ENCODE measurements at places on chromosomes 12 and 14.

GRCh38 chr12:122050706-122051105, 27.9 kb upstream of the MLXIP start:
- no peak for DNase-seq

DNA sequence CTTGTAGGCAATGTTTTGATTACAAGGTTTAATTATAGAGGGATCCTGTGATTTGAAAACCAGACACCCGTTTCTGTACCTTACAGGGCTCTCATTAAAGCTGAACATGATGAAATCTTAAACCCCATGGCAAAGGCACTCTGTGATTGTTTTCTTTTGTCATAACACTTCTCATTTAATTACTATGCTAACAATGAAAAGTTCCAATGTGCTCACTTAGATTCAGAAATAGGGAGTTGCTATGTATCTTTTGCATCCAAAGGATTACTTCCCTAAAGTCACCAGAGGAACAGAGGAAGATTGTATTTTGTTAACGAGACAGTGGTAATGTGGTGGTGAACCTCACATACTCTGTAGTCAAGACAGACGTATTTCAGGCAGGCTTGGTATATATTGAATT, 81.5 kb upstream of the MYF6 start:
- no peak for DNase-seq

- no peak for DNase-seq
These were observed 1.2 kb downstream of the NTN4 start for GRCh38 chr12:95789126-95790032.

GRCh38 chr12:11746024-11746771, 96.7 kb downstream of the ETV6 start:
- DNase-seq, result no peak

- DNase-seq, result no peak
These were observed 1261.6 kb upstream of the TMEM132C start for GRCh38 chr12:127005406-127005805.

DNA sequence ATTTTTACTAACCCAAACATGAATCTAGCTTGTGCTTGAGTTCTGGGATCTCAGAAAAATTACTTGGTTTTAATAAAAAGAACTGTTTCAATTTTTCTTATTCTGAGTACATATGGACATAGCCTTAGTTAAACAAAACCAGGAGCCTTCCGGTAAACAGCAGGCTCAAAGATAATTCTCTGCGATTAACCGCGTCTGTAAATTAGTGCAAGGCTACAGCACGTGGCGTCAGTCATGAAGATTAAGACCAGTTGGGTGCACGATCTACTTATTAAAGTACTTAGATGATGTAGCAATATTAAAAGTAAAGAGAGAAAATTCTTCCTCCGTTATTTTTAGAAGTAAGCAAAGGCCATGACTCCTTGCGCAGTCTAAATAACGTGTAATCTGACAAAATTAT, 700 bp downstream of the KCNJ8 start:
- no peak for DNase-seq

DNA sequence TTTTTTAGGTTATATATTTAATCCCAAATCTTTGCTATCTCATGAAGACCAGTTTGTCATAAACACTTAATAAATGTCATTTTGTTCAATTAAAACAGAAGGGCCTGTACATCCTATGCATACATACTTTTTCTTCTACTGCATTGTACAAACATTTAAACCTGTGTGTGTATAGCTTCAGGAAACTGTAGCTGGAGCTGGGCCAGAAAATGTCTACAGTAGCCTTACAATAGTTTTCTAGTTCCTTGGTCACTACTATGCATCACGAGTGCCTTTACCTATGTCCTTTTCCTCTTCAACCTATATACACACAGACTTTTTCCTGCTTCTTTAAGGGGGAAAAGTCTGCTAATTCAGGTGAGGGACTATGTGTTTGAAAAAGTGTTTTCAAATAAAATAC, 302.8 kb downstream of the PAWR start:
- no peak for DNase-seq

- no peak for DNase-seq
These were observed 221.9 kb upstream of the FOXN3 start for GRCh38 chr14:89638891-89639290.

DNA sequence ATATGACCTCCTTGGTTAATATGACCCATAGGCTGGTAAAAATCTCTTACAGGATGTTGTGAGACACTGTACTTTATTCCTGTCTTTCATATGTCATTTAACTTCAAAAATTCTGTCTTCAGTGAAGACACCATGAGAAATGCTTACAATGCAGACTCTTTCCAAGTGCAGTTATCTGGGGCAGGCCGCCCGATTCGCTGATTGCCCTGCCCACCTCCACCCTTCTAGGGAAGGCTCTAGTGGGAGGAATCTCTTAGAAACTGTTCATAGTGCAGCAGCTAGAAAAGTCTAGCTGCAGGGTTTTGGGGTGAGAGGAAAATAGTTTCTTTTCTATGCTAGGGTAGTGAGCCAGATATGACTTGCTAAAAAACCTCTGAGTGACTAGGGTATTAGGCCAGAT, 15.0 kb upstream of the CIPC start:
- DNase-seq, result peak; percentile 49

DNA sequence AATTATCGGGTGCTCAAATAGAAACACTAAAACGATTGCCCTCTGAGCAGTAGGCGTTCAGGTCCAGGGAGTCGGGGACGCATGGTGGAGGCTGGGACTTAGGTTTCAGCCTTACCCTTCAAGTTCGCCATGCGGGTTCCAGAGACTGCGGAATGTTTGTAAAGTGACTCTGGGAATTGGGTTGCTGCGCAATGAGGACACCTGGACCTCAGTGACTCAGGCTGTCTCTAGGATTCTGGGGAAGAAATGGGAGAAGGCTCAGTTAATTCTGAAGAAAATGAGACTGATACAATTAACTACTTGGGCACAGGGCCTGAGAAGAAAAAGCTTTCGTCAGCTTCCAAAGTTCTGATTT, 1.1 kb downstream of the LGALS3 start:
- DNase-seq, result no peak

- peak; percentile 15 for DNase-seq
These were observed 29.4 kb downstream of the C12orf75 start for GRCh38 chr12:105359856-105360255.

- no peak for DNase-seq
These were observed 3.4 kb upstream of the DLK1 start for GRCh38 chr14:100723135-100723829.

- DNase-seq, result no peak
These were observed 153.6 kb downstream of the KTN1 start for GRCh38 chr14:55733599-55733998.

DNA sequence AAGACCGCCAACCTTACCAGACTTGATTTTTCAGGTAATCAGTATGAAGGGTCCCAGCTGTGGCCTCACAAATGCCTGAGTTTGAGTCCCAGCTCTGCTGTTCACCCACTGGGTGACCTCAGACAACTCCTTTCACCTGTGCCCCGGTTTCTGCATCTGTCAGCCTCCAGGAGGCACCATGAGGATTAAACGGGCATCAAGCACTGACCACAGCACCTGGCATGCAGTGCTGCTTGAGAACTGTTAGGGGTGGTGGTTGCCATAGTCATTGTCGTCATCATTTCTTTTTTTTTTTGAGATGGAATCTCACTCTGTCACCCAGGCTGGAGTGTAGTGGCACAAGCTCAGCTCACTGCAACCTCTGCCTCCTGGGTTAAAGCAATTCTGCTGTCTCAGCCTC, 57.9 kb downstream of the PHETA1 start:
- DNase-seq, result no peak

DNA sequence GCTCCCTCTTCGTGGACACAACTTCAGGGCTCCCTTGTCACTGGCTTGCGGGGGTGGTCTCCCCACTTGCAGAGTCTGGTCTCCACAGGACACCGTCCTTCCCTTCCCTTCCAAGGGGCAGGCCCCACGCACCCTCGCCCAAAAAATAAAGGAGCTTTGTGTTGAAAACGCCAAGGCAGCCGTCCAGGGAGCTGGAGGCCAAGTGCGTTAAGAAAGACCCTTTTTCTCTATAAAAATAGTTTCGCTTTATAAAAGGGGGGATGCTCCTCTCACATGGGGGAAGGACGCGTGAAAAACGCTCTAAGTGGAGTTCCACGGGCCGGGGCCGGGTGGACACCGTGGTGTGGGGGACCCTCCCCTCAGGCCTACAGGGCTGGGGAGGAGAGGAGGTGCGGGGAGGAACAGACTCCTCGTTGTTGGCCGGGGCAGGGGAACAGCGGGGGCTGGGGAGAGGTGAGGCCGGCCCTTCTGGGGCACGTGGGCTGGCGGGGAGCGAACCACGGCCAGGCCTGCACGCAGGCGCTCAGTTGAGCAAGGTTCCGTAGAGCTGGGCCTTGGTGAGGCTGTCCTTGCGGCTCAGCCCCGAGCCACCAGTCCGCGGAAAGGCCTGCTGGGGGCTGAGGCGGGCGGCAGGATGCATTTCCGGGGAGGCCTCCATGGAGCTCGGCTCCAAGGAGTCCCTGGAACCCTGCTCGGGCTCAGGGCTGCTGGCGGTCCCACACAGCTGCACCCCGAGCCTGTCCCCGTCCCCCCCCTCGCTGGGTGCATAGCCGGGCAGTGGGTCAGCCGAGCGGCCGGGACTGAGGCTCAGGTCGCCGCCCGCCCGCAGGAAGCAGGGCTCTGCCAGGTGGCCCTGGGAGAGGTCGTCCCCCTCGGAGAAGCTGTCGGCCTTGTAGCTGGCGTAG, 49.5 kb downstream of the BEGAIN start:
- DNase-seq, result no peak
